ENCODE measurements at places on chromosomes 3 and 15.

GRCh38 chr15:57393061-57393460 is 16.8 kb downstream of the CGNL1 start:
- DNase-seq: no peak

- DNase-seq: no peak
Measured at GRCh38 chr15:89998923-89999675, 2.0 kb upstream of the ZNF710 start.

GRCh38 chr3:185651971-185652370 is 65.9 kb downstream of the SENP2 start:
- DNase-seq: no peak

DNA sequence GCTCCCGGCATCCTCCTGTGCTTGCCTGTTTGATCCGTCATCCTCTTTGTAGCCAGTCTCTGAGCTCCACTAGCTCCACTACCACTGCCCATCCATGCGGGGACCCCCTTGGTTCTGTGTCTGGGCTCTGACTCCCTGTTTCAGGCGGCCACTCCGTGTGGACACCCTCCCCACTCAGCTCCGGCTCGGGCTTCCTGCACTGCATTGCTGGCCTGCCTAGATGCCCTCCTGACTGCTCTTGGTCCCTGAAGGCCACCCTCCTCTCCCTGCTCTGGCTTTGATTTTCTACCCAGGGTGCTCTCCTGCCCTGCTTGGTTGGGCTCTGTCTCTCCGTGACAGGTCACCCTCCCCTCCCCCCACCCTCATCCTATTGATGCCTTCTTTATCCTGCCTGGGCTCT is 4.0 kb upstream of the ADGRG7 start:
- DNase-seq: no peak

GRCh38 chr3:123576122-123576521 is 8.7 kb downstream of the HACD2 start:
- no peak for DNase-seq

GRCh38 chr3:10232137-10232536 is 16.1 kb upstream of the TATDN2 start:
- no peak for DNase-seq

GRCh38 chr3:12041446-12042041 is 37.4 kb downstream of the SYN2 start:
- DNase-seq: no peak

DNA sequence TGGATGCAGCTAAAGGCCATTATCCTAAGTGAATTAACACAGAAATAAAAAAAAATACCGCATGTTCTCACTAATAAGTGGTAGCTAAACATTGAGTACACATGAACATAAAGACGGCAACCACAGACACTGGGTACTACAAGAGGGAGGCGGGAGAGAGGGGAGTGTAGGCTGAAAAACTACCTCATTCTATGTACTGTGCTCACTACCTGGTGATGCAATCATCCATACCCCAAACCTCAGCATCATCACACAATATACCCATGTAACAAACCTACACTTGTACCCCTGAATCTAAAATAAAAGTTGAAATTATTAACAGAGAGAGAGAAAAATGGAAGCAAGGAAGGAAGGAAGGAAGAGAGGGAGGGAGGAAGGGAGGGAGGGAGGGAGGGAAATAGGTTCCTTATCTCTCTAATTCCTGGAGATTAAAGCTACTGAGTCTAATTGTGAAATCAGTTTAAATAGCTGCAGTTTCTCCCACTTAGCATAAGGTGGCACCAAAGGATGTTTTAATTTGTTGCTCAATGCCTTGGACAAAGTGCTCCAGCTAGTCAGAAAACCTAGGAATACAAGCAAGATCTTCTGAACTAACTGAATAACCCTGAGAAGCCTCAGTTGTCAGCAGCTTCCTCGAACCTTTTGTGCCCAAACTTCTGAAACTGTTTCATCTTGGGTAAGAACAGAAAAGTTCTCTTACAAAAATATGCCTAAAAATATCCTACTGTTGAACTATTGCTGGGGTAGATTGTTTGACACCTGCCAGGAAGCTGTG is 79.4 kb upstream of the ATP11B start:
- DNase-seq: no peak

DNA sequence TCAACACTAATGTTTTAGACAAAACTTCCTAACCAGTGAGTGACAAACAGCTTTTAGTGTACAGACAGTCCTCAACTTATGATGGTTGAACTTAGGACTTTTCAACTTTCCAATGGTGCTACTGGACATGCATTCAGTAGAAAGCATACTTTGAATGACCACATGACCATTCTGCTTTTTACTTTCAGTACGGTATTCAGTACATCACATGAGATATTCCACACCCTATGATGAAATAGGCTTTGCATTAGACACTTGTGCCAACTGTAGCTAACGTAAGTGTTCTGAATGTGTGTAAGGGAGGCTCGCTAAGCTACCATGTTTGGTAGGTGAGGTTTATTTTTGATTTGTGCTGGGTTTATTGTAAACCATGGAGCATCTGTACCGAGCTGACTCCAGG is 113.7 kb downstream of the WNT7A start:
- DNase-seq: no peak

- no peak for DNase-seq
Measured at GRCh38 chr3:171353423-171353822, 106.8 kb downstream of the TNIK start.

GRCh38 chr3:144687862-144688261 is 716.2 kb downstream of the DIPK2A start:
- no peak for DNase-seq

DNA sequence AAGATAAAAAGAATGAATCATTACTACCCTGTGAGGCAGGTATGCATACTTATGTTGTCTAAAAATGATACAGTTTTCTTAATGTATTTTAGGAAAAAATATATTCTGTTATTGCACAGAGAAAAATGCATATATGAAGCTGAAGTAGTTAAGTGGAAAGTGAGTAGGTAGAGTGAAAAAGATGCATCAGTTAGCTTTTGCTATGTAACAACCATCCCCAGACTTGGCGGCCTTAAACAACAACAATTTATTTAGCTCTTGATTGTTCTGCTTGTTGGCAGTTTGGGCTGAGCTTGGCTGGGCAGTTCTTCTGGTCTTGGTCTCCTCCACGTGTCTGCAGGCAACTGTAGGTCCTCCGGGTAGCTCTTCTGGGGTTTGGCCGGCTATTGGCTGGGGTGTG is 45.7 kb downstream of the SLC6A6 start:
- no peak for DNase-seq

- no peak for DNase-seq
Measured at GRCh38 chr15:78912316-78912715, 32.5 kb downstream of the CTSH start.

DNA sequence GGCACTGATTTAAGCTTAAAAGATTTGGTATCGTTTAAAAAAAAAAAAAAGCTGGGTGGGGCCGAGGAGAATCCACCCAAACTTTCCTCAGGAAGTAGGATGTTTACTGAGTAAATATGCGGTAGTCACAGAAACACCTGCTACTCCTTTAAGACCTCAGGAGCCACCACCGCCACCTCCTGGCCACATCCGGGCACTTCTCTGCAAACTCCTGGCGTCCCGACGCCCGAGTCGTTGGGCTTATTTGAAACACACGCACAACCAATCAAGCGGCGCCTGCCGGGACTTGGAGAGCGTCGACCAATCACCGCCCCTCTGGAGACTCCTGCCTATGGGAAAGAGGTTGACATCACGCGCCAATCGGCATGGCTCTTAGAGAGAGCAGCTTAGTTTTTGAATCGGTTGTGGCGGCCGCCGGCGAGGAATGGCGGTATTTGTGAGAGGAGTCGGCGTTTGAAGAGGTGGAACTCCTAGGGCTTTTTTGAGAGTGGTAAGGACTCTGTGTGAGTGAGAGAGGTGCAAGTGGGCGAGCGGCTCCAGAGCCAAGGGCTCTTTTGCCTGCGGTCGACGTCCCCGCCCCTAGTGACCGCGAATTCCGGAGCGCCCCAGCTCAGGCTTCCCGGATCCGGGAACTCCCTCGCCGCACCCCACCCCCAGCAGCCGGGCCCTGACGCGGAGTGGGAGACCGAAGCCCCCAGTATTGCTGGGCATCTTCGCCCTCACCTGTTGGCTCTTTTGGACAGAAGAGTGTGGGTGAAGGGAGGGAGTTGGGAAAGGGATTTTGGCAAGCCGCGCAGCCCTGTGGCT is at the start of gene ECT2:
ECT2 (plus strand) TSS at position 359 of the 807 bp plus-strand sequence. CDS start 3,805 bp downstream, outside the sequence.
- peak; percentile 97 for DNase-seq

DNA sequence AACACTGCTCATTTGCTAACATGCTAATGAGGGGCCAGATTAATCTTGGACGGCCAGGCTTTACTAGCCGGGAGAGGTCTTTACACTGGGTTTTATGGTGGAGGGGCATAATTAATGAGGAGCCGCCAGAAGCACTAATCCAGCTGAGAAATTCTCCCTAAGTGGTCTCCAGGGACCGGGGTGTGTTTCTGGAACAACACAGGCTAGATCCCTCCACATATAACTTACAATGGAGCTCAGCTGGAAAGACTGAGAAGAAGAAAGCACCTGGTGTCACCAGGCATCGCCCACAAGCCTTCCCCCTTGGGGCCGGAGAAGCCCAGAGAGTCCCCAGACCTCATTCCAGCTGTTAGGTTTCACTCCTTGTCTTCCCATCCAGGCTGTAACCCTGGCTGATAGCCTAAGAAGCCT is 127.5 kb downstream of the MEGF11 start:
- no peak for DNase-seq

DNA sequence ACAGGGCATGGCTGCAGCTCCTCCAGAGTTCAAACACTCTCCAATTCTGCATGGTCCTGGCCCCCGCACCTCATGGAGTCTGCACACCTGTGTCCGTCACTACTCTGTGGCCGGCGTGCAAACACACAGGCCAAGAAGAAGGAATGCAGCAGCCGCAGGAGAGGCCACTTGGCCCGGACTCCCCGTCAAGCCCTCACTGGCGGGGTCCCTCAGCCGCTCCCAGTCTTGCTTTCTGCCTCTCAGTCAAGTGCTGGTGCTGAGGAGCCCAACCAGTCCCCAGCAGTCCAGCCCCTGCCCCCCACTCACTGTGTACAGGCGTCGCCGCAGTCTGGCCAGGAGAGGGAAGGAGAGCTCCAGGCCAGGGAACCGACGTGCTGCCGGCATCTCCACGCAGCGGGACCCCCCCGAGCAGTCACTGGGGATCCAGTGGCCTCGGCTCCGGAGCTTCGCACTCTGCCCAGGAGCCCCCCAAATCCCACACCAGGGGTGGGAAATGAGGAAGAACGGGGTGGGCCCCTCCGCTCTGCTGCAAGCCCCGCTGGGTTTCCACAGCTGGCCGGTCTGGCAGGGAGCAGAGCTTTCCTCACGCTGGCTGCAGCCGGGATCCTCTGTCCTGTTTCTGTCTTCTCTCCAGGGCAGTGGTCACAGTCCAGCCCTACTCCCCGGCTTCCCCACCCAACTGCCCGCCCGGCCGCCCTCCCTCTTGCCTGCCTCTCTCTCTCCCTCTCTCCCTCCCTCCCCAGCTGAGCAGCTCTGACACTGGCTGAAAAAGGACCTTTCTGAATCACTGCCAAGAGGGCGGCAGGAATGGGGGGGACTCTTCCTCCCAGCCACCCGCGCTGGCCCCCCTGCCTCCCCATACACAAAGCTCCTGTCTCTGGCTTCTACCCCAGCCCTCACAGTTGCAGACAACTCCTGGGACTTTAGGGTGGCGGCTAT is 16.0 kb downstream of the TNK2 start:
- DNase-seq: no peak

GRCh38 chr15:80179935-80180334 is 27.1 kb downstream of the FAH start:
- no peak for DNase-seq

Measured in activated CD4-positive, alpha-beta T cell treated with anti-CD3 and anti-CD28 coated beads, Interleukin-2, amount 50 U/mL, for 4 hours (primary cell).